Activated CD4-positive, alpha-beta T cell treated with anti-CD3 and anti-CD28 coated beads, Interleukin-2, amount 50 U/mL, for 48 hours (primary cell): ENCODE measurements at places on chromosomes 16 and 17.

- no peak for DNase-seq
Observed at GRCh38 chr17:35423761-35424160, 8.5 kb downstream of the SLFN12 start.

DNA sequence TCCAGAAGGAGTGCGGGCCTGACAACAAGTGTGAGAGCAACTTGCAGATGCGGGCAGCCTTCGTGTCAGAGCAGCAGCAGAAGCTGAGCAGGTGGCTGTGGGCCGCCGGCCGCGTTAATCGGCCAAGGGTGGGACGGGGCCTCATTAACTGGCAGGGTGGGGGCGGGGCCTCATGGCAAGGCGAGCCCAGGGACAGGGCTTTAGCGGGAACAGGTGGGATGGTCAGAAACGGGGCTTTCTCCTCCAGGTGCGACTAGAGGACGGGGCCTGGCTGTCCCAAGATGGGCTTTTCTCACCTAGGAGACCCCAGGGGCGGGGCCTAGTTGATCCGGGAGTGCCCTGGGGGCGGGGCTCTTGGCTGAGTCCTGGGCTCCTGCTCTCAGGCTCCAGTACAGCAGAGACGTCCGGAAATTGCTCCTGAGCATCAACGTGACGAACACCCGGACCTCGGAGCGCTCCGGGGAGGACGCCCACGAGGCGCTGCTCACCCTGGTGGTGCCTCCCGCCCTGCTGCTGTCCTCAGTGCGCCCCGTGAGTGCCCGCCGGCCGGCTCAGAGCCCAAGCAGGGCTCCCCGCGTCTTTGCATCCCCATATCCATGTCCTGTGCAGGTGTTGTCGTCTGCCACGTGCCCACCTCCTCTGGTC lies 18.4 kb upstream of the PDK2 start:
- no peak for DNase-seq

GRCh38 chr17:4722678-4723240 lies 8.5 kb upstream of the MED11 start:
- DNase-seq: no peak

DNA sequence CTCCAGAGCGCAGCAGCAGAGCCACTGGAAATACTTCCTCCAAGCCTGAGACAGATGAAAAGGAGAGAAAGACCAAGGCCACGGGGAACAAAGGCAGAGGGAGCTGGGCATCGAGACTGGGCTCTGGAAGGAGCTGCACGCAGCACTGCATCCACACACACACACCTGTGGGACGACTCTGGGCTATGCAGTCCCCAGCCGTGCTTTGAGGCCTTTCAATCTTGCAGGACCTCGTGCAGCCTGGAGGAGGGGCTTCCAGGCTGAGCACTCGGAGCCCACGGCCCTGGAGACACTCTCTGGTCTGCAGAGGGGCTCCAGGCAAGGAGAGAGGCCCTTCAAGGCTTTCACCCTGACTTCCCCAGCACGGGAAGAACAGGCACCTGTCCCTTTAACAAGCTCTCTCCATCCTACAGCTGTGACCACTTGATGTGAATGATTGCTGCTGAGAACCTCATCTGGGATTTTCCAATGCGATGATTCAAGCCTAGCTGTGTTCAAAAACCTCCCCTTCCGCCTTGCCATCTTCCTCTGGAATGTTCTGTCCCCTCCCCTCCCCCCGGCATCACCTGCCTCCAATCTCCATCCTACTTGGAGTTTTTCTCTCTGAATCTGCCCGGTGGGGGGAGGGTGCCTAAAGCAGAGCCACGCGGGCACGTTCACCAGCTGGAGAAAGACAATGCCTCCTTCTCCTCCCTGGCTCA lies 37.5 kb downstream of the RBFOX3 start:
- no peak for DNase-seq

- no peak for DNase-seq
Observed at GRCh38 chr16:2981177-2981898, 1.1 kb upstream of the PKMYT1 start.

GRCh38 chr17:8001976-8002720 lies at the start of gene GUCY2D:
GUCY2D (plus strand) TSS chr17:8002615; CDS start chr17:8003048, 433 bp downstream.
- no peak for DNase-seq

DNA sequence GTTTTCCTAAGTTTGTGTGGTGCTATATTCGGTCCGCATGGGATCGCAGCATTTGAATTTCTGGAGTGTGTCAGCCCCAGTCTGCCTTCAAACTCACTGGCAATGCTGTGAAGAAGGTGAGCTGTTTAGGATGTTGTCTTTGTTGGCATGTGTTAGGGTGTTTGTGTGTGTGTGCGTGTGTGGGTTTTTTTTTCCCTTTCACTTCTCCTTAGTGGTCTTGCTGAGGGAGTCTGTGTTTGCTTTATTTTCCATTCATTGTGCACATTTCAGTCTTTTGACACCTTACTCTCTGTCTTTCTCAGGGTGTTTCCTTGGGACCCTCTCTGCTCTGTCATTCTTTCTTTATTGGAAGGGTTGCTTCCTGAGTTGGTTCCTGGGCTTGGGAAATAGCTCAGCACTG lies 27.7 kb upstream of the RBFOX1 start:
- DNase-seq: no peak

- no peak for DNase-seq
Observed at GRCh38 chr17:64984851-64985521, 65.7 kb upstream of the LRRC37A3 start.

DNA sequence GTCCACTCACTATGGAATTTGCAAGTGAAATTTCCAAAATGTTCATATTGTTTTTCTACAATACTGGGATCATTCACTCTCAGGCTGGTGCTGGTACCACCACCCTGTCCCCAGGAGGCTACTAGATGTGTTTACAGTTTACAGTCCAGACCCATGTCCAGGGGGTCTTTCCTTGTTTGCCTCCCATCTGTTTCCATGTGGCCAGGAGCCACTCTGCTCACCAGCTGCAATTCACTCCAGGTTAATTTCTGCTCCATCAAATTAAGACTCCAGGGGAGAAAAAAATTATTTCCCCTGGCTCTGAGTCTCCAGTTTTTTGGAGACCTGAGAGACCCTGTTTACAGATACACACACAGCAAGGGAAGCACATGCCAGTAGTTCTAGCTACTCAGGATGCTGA lies 12.5 kb upstream of the SRSF1 start:
- no peak for DNase-seq

DNA sequence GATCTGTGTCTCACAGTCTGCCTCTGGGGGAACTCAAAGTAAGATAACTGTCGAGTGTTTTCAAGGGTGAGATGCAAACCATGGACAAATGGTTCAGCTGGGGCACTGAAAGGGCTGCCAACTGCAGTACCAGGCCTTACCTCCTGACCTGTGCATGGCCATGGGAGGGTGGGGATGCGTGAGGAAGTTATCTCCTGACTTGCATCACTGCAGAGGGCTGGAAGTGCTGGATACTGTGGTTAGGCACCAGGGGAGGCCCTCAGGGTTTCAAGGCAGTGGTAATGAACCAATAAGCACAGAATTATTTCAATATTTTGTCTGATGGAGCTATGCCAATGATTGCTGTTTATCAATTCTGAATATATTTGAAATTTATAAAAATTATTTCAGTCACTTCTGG lies 159.2 kb downstream of the CYLD start:
- no peak for DNase-seq

DNA sequence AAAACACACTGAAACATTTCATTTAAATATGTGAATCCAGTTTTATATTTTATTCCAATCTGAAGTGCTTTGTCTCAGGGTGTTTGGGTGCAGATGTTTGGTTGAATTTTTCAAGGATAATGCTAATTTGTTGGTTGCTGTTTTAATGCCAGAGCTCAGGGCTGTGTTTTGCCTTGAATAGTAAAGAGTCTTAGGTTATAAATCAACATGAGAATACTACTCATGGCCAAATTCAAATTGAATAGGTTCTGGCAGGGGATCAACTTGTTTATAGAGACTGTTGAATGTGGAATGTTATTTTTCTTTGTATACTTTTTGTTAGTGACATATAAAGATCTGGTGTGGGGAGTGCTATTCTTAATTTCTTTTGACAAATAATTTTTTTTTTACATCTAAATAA lies 18.8 kb downstream of the TOM1L1 start:
- DNase-seq: no peak

DNA sequence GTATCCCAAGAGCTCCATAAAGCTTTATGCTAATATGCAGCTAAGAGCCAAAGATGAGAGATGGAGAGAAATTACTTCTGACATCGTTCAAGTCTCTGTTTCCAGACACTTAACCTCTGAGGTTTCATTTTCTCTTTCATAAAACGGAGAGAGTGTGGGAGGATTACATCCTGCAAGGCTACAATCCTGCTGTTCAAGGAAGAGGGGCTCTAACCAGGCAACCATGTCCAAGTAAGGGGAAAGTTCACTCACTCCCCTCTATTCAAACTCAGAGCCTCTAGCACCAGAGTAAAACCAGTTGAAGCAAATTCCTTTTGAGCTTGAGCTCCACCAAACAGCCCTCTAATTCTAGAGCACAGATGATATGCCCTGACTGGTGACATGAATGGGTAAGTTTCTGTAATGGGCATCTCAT lies 397.4 kb downstream of the NPIPA8 start:
- DNase-seq: no peak

DNA sequence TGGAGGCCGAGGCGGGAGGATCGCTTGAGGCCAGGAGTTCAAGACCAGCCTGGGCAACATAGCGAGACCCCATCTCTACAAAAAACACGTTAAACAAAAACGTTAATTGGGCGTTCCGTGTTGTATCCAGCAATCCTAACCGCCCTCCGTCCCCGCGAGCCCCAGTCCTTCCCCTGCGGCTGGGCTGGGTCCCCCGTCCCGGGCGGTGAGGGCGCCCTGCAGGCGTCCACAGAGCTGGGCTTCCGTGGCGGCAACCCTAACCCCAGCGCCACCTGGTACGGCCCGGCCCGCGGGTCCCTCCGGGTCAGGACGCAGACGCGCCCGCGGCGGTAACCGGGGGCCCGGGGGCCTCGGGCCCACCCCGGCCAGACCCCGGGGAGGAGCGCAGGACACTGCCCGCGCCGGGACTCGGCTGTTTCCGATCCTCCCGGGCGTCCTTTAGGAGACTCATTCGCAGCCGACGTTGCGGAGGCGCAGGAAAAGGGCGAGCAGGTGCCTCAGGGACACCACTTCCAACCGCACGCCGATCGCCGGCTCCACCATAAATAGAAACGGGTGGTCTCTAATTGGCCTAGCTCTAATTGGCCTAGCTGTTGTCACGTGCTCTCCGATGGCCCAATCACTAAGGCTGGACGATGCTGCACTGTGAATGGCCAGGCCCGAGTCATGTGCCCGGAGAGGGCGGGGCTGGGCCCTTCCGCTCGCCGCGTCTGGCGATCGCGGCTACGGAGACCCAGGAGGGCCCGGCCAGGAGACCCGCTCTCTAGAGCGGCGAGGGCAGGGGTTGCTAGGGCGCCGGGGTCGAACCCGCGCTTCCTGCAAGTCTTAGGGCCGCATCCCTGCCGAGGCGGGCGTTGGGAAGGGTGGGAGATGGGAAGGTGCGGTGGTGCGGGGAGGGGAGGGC lies 19.0 kb upstream of the CSNK1D start:
- peak; percentile 93 for DNase-seq

DNA sequence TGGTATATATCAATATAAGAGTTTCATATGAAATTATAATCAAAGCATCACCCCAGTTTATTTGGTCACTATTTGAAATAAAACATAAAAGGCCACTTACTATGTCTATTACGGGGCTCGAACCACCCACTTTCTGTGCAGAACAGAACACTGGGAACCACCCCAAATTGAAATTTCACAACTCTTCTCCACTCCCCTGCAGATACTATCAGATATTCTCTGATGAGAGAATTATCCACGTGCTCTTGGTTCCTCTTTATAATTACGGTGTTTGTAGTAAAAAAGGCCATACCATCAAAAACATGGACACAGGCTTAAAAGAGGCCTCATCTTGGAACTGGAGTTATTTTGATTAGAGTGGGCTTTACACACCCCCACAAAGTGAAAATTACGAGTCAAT lies 82.8 kb downstream of the WDR59 start:
- no peak for DNase-seq

GRCh38 chr16:66478733-66479511 lies 51.8 kb downstream of the BEAN1 start:
- DNase-seq: peak; percentile 90

- DNase-seq: no peak
Observed at GRCh38 chr17:60106340-60107059, 27.8 kb upstream of the HEATR6 start.

- no peak for DNase-seq
Observed at GRCh38 chr17:83190004-83190385, 110.6 kb downstream of the METRNL start.

GRCh38 chr17:81251094-81251708 lies 12.1 kb downstream of the NDUFAF8 start:
- DNase-seq: no peak

- no peak for DNase-seq
Observed at GRCh38 chr16:76164970-76165558, 112.1 kb upstream of the CNTNAP4 start.

DNA sequence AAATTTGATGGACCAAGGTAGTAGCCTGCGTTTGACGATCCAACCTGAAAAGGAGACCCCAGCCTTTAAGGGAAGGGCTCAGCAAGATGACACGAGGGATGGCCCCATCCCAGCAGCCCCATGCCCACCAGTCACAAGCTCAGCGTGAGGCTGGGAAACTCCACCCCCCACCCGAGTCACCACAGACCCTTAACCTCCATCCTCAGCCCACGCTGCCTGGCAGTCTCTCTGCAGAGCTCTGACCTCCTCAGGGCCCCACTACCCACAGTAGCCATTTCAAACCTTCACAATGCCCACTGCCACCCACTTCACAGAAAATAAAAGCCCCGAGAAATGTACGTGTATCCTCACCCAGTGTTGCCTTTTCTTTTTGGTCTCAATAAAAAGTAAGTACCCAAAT lies 18.7 kb downstream of the USP36 start:
- DNase-seq: no peak

DNA sequence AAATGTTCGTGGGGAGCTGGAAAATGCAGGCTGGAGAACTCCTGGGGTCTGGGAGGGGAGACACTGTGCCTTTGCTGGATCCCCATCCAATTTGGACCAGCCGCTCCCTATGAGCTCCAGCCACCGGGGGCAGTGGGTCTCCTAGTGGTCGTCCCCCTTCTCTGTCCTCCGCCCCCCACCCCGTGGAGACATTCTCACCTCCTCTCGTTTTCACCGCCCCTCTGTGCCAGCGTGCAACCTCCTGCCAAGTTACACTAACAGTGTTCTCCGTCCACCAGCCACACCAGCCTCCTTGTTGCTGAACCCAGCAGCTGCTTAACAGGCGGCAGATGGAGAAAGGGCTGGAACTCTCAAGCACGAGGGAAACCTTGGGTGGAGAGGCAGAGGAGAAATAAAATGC lies 67.4 kb upstream of the SOX9 start:
- DNase-seq: no peak

- DNase-seq: no peak
Observed at GRCh38 chr16:66569131-66569530, 2.9 kb downstream of the CMTM1 start.

- DNase-seq: no peak
Observed at GRCh38 chr16:83627996-83628395, 179.8 kb upstream of the HSBP1 start.

DNA sequence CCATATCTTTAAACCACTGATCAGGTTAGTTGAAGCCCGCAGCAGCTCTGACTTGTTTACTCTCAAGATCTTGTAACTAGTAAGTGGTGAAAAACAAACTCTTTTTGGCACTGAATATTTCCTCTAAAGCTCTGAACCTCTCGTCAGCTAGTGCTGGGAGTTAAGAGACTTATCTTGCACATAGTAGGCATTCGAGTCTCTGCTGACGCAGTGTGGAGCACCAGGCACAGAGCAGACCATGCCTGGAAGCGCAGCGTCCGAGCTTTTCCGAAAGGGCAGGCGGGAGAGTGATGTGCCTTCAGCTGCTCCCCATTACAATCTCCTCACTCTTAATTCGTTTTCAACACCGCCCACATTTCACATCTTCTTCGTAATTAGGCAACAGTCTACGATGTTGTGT lies 63.0 kb downstream of the SMG6 start:
- no peak for DNase-seq
